ENCODE measurements at places on chromosomes 16 and 17.
A peak's percentile ranks its signal among the peaks of the same experiment; 100 is the strongest.

DNA sequence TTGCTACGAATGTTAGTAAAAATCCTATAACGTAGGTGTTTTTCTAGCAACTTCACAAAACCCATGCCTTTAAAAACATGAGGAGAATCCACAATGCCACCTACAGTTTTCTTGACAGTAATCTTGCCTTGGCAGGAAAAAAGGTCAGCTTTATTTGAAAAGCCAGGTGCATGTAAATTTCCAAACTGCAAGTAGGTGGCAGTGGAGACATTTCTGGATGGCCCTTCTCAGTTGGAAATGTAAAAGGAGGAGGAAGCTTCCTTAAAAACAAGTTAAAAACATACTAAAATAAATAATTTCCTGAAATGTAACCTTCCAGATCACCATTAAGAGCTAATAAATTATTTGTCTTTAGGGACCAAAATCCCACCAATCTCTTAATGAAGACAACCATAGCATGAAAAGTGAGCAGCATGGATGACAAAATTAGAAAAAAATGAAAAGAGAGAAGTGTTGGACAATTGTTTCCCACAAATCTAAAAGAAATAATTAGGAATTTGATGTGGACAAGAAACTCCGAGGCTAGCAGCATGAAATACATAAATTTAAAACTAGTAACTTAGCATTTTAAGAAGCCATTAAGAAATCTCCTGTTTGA is 152.2 kb downstream of the SNX11 start:
- no peak for DNase-seq

DNA sequence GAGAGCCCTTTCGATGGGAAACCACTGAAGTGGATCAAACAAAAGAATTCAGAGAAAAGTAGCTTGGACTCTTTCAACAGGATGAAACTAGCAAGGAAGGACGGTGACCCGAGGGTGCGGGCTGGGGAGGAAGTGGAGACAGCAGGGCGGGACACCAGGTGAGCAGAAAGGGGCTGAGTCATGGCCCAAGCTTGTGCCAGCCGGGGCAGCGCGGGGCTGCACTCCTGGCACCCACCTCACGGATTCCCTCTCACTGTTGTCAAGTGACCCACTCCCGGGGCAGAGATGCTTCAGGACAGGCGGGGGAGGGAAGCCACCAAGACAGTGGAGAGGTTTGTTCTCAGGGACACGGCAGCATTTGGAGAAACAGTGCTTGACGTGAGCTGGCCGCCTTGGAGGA is 10.7 kb upstream of the RNF222 start:
- DNase-seq, result no peak

- DNase-seq, result no peak
These were observed 349.4 kb downstream of the SLC39A11 start for GRCh38 chr17:72743037-72743467.

GRCh38 chr17:73052923-73053322 is 39.6 kb downstream of the SLC39A11 start:
- DNase-seq, result no peak

DNA sequence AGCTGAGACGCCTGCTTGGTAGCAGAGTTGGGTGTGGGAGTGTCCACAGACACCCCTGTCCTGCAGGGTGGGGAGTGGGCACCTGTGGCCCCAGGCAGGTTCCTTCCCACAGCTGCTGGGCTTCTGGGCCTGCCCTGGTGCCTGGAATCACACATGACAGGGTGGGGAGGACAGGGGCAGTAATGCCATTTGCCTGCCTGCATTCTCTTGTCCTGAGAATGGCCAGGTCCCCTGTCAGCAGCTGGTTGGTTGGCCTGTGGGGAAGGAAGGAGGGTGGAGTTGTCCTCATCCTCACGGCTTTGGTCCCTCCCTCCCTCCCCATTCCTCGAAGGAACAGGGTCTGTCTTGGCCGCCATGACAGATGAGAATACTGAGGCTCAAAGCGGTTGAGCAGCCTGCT is 5.2 kb downstream of the PRSS53 start:
- DNase-seq, result no peak

DNA sequence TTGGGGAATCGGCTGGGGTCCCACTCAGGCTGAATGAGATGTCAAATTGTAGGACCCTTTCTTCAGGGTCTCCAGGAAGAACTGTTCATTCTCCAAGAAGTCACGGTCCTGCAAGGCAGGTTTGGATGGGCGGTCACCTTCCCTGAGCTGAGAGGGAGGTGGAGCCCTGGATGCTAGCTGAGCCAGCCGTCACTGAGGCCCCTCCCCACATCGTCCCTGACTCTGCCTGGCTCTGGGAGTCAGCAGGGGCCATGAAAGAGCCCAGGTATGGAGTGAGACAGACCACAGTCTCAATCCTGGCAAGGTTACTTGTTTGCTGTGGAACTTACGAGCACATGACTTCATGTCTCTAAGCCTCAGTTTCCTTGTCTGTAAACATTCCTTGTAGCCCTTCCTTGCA is 6.0 kb upstream of the MRPL38 start:
- no peak for DNase-seq

- DNase-seq, result no peak
These were observed 4.6 kb downstream of the FAAP100 start for GRCh38 chr17:81547614-81547982.

DNA sequence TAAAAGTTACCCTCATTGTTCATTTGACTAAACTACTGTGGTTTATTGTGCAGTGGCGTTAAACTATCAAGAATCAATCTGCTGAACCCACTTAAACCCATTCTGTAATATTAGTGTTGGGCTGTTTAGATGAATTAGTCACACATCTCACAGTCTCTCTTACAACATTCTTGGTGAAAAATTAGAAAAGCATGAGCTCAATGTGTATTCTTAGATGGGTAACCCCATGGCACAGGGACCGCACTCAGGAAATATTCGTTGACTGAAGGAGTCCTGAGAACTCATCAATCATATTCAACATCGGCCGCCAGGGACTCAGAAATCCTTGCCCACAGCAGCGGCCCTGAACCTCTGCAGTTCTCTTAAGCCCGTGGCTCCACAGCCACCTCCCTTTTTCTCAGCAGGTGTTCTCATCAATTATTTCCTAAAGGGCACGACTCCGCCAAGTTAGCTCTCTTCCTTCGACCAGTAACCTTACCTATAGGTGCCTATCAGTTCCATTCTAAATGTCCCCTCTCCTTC is 155.6 kb downstream of the STX8 start:
- DNase-seq, result no peak

GRCh38 chr17:35289222-35289621 is 46.4 kb downstream of the SLFN5 start:
- peak; percentile 62 for DNase-seq

DNA sequence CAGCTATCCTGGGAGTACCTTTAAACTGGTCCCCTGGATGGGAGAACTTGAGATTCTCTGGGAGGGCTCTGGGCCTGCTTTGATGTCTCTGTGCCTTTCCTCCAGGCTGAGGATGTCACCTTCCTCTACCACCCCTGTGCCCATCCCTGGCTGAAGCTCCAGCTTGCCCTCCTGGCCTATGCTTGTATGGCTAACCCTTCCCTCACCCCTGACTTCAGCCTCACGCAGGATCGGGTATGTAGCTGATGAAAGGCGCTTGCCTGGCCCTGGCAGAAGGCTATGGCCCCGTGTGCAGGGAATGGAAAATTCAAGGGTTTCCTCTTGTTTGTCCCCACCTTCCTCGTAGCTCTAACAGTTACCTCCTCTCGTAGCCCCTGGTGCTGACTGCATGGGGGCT is 3.0 kb downstream of the TP53I13 start:
- DNase-seq, result no peak

DNA sequence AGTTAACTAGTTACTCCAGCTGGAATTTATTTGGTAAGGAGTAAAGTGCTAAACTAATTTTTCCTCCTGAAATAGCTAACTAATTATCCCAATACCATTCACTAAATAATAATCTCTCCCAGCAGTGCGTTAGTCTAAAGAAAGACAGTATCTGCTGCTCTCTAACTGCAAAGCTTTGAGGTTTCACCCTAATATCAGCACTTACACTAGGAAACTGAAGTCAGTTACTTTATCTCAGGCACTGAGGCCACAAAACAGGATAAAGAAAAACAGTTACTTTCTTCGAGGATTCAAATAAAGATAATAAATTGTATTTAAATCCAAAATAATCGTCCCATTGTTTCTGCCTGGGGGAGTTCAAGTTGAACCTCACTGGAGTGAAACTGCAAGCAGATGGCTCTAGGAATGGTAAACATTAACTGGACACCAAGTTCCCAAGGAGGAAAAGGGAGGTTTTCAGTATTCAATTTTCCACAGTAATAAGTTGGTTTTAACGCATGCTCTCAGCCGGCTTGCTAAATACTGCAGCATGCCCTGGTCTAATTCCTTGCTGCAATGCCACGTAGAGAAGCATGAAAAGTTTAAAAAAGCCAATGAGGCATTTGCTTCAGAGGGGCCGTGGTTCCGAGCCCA is 20.0 kb upstream of the FOXJ1 start:
- DNase-seq, result no peak

DNA sequence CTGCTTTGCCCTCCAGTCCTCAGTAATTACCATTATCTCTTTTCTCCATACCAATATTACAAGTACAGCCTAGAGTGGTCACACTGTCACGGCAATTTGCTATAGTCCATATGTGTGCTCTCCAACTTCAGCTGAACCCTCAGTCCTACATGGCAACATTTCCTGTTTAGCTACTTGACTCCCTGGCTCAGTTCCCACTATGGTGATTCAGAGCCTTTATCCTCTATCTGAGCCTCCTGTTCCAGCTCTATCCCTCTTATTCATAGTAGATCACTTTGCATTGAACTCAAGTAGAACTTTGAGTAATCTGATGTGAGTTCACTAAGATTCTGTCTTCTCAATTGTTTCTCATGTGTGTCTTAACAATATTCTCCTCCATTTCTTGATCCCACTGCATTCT is 43.7 kb upstream of the GOSR1 start:
- no peak for DNase-seq

DNA sequence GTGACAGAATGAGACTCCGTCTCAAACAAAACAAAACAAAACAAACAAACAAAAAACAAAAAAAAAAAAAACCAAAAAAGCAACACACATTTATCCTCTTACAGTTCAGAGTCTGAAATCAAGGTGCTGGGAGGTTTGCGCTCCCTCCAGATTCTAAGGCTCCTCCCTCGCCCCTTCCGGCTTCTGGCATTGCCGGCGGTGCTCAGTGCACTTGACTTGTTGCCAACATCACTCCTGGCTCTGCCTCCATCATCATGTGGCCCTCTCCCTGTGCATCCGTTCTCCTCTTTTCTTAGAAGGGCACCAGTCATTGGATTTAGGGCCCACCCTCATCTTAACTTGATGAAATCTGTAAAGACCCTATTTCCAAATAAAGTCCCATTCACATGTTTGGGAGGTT is 73.8 kb downstream of the RBFOX3 start:
- DNase-seq, result no peak

DNA sequence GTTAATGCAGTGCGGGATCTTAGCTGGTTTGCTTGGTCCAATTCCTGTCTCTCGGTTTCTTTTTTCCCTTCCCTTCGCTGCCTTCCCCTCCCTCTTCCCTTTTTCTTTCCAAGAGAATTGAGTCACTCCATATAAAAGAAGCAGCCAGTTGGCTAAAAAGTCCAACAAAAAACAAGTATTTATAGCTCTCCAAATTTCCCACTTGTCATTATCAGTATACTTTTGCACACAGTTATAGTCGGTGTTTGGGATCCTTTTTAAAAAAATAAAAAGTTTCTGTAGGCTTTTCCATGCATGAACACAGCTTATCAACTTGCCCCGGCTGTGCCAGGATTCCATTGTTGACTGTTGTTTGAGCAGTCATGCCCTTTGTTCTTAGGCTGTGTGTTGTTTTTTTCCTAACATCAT is 24.9 kb downstream of the HMOX2 start:
- DNase-seq, result no peak

GRCh38 chr16:8541868-8542267 is 48.4 kb downstream of the TMEM114 start:
- DNase-seq, result no peak

- no peak for DNase-seq
These were observed 282.5 kb downstream of the SNX29 start for GRCh38 chr16:12258861-12259645.

- DNase-seq, result no peak
These were observed 3.8 kb upstream of the POLR3E start for GRCh38 chr16:22293137-22294106.
